ENCODE measurements at places on chromosomes 3 and 15. TPM values are rescaled to one million over a fixed set of nuclear protein-coding genes. Genes with fewer than 3 reads are reported as not detected.

Gene TMEM207
- polyA plus RNA-seq = not detected

Gene ZDHHC23
- polyA plus RNA-seq = 2.3 TPM

Gene GHRL
- polyA plus RNA-seq = 5.0 TPM

Gene RLBP1
- not detected for polyA plus RNA-seq

Gene INSYN1
- polyA plus RNA-seq = 0.35 TPM

Gene ZNF774
- 0.29 TPM for polyA plus RNA-seq

Gene SECISBP2L
- polyA plus RNA-seq = 5.9 TPM

Gene SLC28A2
- polyA plus RNA-seq = not detected

Gene ARL14
- polyA plus RNA-seq = 0.11 TPM

DNA sequence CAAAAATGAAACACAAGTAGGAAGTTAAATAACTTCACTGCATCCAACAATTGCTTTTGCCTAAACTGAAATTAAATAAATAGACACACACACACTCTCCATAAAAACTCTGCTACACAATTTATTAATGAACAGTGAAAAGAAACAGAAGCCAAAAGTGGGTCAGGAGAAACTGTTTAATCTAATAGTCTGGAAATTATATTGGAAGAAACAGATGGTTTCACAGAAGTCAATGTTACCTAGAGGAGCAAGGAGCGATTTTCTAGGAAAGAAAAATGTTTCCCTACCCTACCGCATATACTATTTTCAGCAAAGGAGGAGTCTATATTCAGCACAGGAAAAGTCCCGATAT lies 32.0 kb downstream of the RFTN1 start:
- DNase-seq = no peak
- H3K4me1 ChIP-seq = peaks cover 36% of the 10 kb centered on the region
- H3K27me3 ChIP-seq = no peaks in the 10 kb centered on the region

DNA sequence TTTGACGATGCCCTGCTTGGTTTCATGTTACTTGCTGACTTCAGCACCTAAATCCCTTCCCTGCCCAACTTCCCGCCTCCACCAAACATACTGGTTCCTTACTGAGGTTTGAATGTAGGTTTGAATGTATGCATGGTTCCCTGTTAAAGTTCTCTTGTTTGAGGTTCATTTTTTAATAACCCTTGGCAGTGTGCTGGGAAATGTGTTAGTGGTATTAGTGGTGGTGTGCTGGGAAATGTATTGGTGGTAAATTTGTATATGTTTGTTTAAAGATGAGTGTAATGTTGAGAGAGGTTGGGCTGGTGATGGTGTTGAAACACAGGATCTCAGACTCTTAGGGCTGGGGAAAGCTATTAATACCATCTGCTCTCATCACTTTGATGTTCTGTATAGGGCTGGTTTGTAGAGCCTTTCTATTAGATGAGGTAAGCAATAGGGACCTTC lies 392.7 kb downstream of the PTPRG start:
- H3K27me3 ChIP-seq = no peaks in the 10 kb centered on the region
- H3K4me3 ChIP-seq = no peak overlapping the region
- H3K36me3 ChIP-seq = no peaks in the 10 kb centered on the region

DNA sequence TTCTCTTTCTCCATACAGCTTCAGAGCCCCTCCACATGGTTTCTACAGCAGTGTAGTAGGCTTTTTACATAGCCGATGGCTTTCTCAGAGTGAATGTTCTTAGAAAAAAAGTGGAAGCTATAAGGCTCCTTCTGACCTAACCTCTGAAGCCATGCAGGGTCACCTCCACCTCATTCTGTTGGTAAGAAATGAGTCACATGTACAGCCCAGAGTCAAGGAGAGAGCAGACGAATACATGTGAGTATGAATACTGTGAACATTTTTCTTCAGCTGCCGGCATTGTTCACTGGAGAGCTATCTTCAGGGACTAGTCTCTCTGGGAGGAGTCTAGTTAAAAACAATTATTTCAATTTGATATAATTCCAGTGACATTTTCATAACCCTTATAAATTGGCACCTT lies 68.2 kb upstream of the THRB start:
- no peaks in the 10 kb centered on the region for H3K36me3 ChIP-seq
- H3K4me1 ChIP-seq = no peaks in the 10 kb centered on the region
- no peak overlapping the region for H3K4me3 ChIP-seq
- H3K27me3 ChIP-seq = no peaks in the 10 kb centered on the region

DNA sequence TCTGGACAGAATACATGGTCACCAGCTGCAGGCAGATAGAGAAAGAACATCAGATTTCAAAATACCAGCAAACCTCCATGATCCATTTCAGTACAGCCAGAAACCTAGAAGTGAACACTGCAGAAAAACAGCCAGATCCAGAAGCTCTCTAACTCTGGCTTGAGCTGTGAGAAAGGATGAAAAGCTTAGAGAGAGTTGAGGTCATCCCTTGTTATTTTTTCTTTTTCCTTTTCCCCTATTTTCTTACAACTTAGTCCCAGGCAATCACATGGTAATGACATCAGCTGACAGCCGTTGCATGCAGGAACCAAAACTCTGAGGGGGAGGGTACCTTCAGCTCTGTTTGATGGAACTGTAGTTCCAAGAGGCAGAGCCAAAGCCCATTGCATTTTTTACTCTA lies 113.2 kb downstream of the TCF12 start:
- H3K27ac ChIP-seq = no peak overlapping the region
- no peak overlapping the region for H3K4me3 ChIP-seq
- H3K36me3 ChIP-seq = no peaks in the 10 kb centered on the region
- H3K27me3 ChIP-seq = no peaks in the 10 kb centered on the region

GRCh38 chr15:45401665-45402161 lies 23.4 kb upstream of the GATM start:
- H3K27ac ChIP-seq = peak overlapping the region; percentile 97
- no peak for DNase-seq
- peaks cover 10% of the 10 kb centered on the region for H3K4me1 ChIP-seq
- H3K27me3 ChIP-seq = no peaks in the 10 kb centered on the region
- peaks cover 18% of the 10 kb centered on the region for H3K36me3 ChIP-seq

- H3K27ac ChIP-seq = no peak overlapping the region
- peaks cover 9% of the 10 kb centered on the region for H3K27me3 ChIP-seq
- H3K4me1 ChIP-seq = peaks cover 9% of the 10 kb centered on the region
- no peak for DNase-seq
- no peak overlapping the region for H3K4me3 ChIP-seq
Observed at GRCh38 chr3:48184299-48184698, 3.9 kb downstream of the CDC25A start.

DNA sequence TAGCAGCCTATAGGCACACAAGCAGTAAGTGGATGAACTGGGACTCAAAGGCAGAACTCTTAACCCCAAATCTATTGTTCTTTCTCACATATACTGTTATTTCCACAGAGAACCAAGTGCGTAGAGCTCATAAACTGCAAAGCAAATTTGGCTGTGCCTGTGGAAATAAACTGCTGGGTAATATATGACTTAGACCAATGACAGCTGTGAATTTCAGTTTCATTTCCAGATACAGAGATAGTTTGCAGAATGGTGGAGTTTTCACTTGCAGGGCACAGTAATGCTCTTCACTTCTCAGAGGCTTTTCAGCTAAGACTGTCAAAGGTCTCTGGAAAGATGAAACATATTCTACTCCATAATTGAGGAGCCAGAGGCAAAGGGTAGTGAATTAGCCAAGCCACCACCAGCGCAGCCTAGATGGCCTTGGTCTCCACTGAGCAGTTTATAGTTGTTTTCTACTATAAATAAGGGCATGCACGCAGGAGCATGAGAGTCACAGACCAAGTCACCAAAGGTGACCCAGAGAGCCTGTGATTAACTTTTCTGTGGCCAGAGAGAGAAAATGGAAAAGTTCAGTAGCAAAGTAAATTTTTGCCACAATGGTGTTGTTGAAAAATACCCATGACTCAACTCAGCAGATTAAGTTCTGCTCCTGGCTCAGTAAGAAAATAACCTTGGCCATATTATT lies 180.7 kb upstream of the GRM7 start:
- no peaks in the 10 kb centered on the region for H3K27me3 ChIP-seq
- no peaks in the 10 kb centered on the region for H3K4me1 ChIP-seq
- H3K27ac ChIP-seq = no peak overlapping the region
- DNase-seq = no peak

DNA sequence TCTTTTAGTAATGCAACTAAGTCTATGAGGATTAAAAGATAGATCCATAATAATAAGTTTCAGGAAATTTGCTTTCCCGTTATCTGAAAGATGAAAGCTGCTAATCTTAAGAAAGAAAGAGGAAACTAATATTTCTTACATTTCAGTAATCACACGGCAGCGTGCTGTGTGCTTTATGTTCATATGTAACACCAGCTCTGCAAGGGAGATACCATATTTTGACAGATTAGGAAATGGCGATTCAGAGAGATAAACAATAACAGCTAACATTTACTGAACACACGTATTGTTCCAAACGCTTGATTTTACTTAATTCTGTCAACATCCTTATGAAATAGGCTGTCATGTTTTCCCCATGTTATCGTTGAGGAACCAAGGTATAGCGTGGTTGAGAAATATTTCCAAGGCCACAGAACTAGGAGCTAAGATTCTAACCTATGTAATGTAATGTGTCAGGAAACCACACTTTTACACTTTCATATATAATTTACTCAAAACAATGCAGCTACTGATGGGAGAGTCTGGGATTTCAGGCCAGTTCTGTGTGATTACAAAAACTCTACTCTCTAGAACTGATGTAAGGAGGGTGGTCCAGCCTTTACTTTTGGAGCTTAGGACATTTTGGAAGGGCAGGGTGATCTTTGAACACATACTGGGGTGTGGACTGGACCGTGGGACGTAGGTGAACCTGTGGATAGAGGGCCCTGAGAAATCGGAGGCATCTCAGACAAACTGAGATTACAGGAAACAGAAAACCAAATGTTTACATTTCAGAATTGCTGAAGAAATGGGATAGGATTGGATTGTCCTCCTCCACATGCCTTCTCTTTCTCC lies 100.6 kb downstream of the IL1RAP start:
- DNase-seq = no peak
- no peaks in the 10 kb centered on the region for H3K27me3 ChIP-seq
- H3K27ac ChIP-seq = peak overlapping the region; percentile 70
- H3K36me3 ChIP-seq = no peaks in the 10 kb centered on the region
- H3K4me3 ChIP-seq = no peak overlapping the region

- H3K27me3 ChIP-seq = no peaks in the 10 kb centered on the region
- H3K36me3 ChIP-seq = no peaks in the 10 kb centered on the region
- no peak overlapping the region for H3K27ac ChIP-seq
- H3K4me3 ChIP-seq = no peak overlapping the region
- DNase-seq = no peak
- H3K4me1 ChIP-seq = no peaks in the 10 kb centered on the region
Observed at GRCh38 chr3:127220497-127220896, 27.6 kb downstream of the PRR23E start.

DNA sequence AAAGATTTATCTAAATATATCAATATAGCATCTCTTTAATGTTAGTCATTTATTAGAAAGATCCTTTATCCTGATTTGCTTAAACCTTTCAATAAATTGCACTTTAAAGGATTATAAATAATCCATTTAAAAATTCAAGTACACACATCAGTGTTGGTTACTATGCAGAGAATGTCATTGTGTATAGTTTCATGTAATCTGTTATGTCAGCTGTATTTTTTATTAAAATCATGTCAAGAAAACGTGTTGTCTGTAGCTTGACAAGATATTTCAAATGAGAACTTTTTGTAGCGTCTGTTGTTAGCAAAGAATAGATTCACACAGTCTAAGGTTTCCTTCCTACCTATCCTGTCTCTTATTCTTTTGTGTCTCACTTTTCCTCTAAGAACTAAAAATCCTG lies 7.8 kb downstream of the PDHB start:
- H3K4me3 ChIP-seq = no peak overlapping the region
- H3K36me3 ChIP-seq = peaks cover 7% of the 10 kb centered on the region
- H3K4me1 ChIP-seq = no peaks in the 10 kb centered on the region
- DNase-seq = no peak
- no peaks in the 10 kb centered on the region for H3K27me3 ChIP-seq

DNA sequence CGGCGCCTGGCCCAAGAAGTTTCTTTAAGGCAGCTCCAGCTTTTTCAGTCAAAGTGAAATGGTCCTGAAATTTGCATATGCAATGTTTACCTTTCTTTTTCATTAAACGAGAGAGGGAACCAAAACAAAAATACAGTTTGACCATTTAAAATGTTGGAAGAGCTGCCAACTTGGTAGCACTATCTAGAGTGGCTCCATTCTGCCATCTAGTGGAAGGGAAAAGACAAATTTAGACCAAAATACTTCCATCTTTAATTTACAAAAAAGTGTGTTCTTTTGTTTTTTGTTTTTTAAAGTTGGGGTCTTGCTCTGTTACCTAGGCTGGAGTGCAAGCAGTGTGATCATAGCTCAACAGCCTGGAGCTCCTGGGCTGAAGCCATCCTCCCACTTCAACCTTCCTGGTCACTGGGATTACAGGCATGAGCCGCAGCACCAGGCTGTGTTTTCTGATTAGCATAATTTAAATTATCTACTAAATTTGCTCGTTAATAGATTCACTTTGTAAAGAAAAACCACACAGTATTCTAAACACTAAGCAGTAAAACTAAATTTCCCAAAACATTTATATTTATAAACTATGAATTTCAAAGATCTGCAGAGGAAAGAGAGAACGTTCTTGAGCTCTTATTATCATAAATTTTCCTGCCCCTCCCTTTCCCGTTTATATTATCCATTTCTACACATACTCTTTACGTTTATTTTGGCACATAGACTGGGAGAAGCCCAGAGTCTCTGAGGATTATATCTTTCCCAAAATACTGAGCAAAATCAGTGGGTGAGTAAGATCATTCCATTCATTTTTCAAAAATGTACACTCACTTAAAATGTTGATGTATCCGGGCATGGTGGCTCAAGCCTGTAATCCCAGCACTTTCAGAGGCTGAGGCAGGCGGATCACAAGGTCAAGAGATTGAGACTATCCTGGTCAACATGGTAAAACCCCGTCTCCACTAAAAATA lies 15.4 kb upstream of the RFC4 start:
- H3K4me1 ChIP-seq = peaks cover 22% of the 10 kb centered on the region
- H3K27me3 ChIP-seq = peaks cover 13% of the 10 kb centered on the region
- no peaks in the 10 kb centered on the region for H3K36me3 ChIP-seq
- H3K4me3 ChIP-seq = no peak overlapping the region

- H3K4me1 ChIP-seq = peaks cover 63% of the 10 kb centered on the region
- DNase-seq = no peak
- peaks cover 12% of the 10 kb centered on the region for H3K36me3 ChIP-seq
- no peaks in the 10 kb centered on the region for H3K27me3 ChIP-seq
- H3K4me3 ChIP-seq = no peak overlapping the region
Observed at GRCh38 chr15:90552929-90553211, 23.1 kb downstream of the CRTC3 start.

DNA sequence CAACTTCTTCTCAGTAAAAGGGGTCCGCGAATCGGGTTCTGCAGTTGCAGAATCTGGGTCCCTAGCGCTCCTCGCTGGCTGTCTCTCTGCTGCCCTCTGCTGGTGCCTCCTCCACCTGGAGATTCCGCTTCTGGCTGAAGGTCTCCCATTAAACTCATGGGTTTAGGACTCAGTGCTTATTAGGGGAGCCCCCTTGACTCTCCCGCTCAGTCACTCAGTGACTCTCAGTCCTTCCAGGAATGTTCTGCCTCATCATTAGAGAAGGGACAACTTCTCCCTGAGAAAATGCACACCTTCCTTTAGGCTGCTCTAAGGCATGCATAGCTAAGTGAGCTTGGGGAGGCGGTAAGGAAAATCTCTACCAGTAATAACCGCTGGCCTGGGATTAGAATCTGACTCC lies 7.1 kb downstream of the CPN2 start:
- no peaks in the 10 kb centered on the region for H3K27me3 ChIP-seq
- peaks cover 7% of the 10 kb centered on the region for H3K4me1 ChIP-seq
- no peaks in the 10 kb centered on the region for H3K36me3 ChIP-seq

- DNase-seq = no peak
- no peaks in the 10 kb centered on the region for H3K36me3 ChIP-seq
- H3K4me1 ChIP-seq = no peaks in the 10 kb centered on the region
- no peak overlapping the region for H3K4me3 ChIP-seq
- no peak overlapping the region for H3K27ac ChIP-seq
Observed at GRCh38 chr3:167887096-167887495, 151.6 kb downstream of the SERPINI1 start.

Data from spleen (tissue), 13 donors.